ENCODE measurements at places on chromosomes 6 and 20. TPM values are rescaled to one million over a fixed set of nuclear protein-coding genes. Genes with fewer than 3 reads are reported as not detected.

XKR7 gene
- total RNA-seq = 0.02 TPM

HLA-DQA1 gene
- not detected for total RNA-seq

DLK2 gene
- total RNA-seq = 6.4 TPM

CST8 gene
- not detected for total RNA-seq

INSM1 gene
- total RNA-seq = not detected

CABLES2 gene
- 5.9 TPM for total RNA-seq

PRL gene
- not detected for total RNA-seq

DEFB124 gene
- not detected for total RNA-seq

DNAAF9 gene
- 4.8 TPM for total RNA-seq

ADGRG6 gene
- total RNA-seq = 62.5 TPM

BTN1A1 gene
- total RNA-seq = not detected

SLC35B3 gene
- total RNA-seq = 9.4 TPM

YTHDF1 gene
- total RNA-seq = 60.1 TPM

ARHGAP40 gene
- not detected for total RNA-seq

CDH4 gene
- 6.7 TPM for total RNA-seq

FGD2 gene
- not detected for total RNA-seq

DDX43 gene
- total RNA-seq = not detected

SDC4 gene
- total RNA-seq = 180 TPM

MAK gene
- total RNA-seq = 0.13 TPM

BYSL gene
- total RNA-seq = 42.6 TPM

NEDD9 gene
- 43.6 TPM for total RNA-seq

PRRT1 gene
- total RNA-seq = 0.95 TPM

SLC16A10 gene
- total RNA-seq = 0.28 TPM

GRIK2 gene
- 0.32 TPM for total RNA-seq

TRAPPC3L gene
- total RNA-seq = not detected

SNAP25 gene
- 22.0 TPM for total RNA-seq

MOG gene
- not detected for total RNA-seq

CASP8AP2 gene
- 8.0 TPM for total RNA-seq

MATN4 gene
- not detected for total RNA-seq

SLPI gene
- 10.5 TPM for total RNA-seq

RGS17 gene
- 5.9 TPM for total RNA-seq

APOBEC2 gene
- total RNA-seq = not detected

PLA2G7 gene
- total RNA-seq = not detected

GPR63 gene
- total RNA-seq = 0.68 TPM

FLRT3 gene
- 1.6 TPM for total RNA-seq

All from A549 treated with DMSO at 1 μM for 4 hours (cell line).